Nephron progenitor cell (in vitro differentiated cells): ENCODE measurements at places on chromosomes 6 and 20.

GRCh38 chr20:10718661-10719060 lies 44.9 kb upstream of the JAG1 start:
- DNase-seq = peak; percentile 48
- peaks cover 4% of the 10 kb centered on the region for H3K27me3 ChIP-seq
- H3K27ac ChIP-seq = peak overlapping the region; percentile 86
- peaks cover 79% of the 10 kb centered on the region for H3K4me1 ChIP-seq
- peak overlapping the region; percentile 8 for H3K4me3 ChIP-seq
- no peaks in the 10 kb centered on the region for H3K36me3 ChIP-seq

DNA sequence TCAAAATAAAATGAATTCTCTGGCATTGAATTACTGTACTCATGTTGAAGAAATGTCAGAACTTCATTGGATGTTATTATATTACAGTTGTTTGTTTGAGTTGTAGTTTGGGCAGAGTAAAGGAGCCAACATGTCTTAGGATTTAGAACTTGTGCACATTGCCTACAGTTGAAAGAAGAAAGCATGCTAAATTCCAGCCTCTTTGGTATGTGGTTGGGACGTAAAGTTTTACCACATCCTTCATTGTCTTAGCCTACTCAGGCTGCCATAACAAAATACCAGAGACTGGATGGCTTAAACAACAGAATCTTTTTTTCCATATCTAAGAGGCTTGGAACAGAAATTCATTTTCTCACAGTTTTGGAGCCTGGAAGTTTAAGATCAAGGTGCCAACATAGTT lies 42.4 kb downstream of the HFE start:
- peaks cover 15% of the 10 kb centered on the region for H3K36me3 ChIP-seq
- no peaks in the 10 kb centered on the region for H3K27me3 ChIP-seq
- no peak for DNase-seq
- peaks cover 51% of the 10 kb centered on the region for H3K4me1 ChIP-seq
- no peak overlapping the region for H3K27ac ChIP-seq
- H3K4me3 ChIP-seq = no peak overlapping the region

DNA sequence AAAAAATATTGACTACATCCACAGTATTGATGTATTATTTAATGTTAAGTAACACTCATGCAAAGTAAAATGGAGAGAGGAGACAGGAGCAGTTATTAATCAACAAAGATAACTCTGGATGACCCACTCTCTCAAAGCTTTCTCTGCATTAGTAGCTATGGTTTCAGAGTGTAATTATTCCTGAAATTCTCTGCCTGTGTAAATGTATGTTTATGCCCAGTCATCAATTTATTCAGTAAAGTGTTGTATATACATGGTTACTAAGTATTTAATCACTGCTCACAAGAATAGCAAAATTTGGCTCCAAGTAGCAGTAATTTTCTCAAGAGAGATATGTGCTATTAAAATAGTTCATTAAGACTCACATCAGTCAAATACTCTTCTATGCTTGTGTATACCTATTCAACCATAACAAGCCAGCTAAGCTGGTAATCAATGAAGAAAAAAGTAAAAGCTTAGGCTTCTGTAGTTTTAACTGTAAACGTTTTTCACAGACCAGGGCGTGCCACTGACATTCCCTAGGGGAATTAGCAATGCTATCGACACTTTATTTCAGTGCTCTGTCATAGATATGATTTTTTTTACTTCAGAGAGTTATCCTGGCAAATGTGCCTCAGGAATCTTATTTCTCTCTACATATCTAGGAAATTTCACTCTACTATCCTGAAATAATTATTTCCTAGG lies 54.0 kb upstream of the RAB32 start:
- H3K4me3 ChIP-seq = no peak overlapping the region
- no peaks in the 10 kb centered on the region for H3K27me3 ChIP-seq
- DNase-seq = no peak
- no peaks in the 10 kb centered on the region for H3K36me3 ChIP-seq

GRCh38 chr20:50478162-50478990 lies 31.8 kb upstream of the PTPN1 start:
- H3K4me3 ChIP-seq = no peak overlapping the region
- peaks cover under 1% of the 10 kb centered on the region for H3K4me1 ChIP-seq
- DNase-seq = peak; percentile 56
- H3K36me3 ChIP-seq = no peaks in the 10 kb centered on the region
- H3K27me3 ChIP-seq = peaks cover 39% of the 10 kb centered on the region
- H3K27ac ChIP-seq = no peak overlapping the region

DNA sequence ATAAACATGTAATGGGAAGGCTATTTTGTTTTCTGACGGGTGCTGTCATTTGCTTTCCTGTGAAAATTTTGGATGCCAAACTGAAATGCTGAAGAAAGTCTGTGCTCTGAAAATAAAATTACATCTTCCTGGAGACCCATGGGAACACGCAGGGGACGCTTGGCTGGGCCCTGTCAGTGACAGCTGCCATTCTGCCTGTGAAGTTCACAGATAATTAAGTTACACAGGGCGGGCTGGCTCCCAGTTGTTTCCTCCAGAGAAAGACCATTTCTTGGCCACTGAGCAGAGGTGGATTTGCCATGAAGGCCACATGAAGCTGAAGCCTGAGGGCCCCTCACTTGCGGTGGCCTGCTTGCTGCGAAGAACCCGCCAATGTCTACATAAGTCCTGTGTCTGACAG lies 93.5 kb downstream of the TMEM170B start:
- peaks cover 15% of the 10 kb centered on the region for H3K27me3 ChIP-seq
- no peak for DNase-seq
- H3K36me3 ChIP-seq = no peaks in the 10 kb centered on the region
- H3K4me1 ChIP-seq = peaks cover 23% of the 10 kb centered on the region
- no peak overlapping the region for H3K4me3 ChIP-seq

DNA sequence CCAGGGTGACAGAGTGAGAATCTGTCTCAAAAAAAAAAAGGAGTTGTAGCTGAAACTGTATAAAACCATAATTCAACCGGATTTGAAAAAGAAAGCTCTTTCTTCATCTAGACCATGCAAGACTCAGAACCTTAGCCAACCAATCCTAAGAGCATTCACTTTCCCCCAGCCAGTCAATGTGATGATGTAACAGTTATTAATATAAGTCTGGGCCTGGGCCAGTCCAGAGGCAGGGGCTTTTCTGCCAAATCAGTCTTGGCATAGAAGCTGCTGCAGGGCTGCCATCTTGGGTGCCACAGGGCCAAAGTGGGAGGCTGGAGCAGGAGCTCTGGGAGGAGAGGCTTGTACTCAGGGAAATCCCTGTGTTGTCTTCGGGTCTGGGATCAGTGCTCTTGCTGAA lies 288.4 kb downstream of the CLIC5 start:
- no peaks in the 10 kb centered on the region for H3K36me3 ChIP-seq
- H3K27ac ChIP-seq = no peak overlapping the region
- H3K4me1 ChIP-seq = peaks cover 7% of the 10 kb centered on the region
- peaks cover 21% of the 10 kb centered on the region for H3K27me3 ChIP-seq

- H3K27me3 ChIP-seq = no peaks in the 10 kb centered on the region
- no peak overlapping the region for H3K27ac ChIP-seq
- peaks cover 4% of the 10 kb centered on the region for H3K4me1 ChIP-seq
- no peak overlapping the region for H3K4me3 ChIP-seq
- DNase-seq = no peak
Observed at GRCh38 chr6:7914311-7914710, 3.7 kb upstream of the TXNDC5 start.

DNA sequence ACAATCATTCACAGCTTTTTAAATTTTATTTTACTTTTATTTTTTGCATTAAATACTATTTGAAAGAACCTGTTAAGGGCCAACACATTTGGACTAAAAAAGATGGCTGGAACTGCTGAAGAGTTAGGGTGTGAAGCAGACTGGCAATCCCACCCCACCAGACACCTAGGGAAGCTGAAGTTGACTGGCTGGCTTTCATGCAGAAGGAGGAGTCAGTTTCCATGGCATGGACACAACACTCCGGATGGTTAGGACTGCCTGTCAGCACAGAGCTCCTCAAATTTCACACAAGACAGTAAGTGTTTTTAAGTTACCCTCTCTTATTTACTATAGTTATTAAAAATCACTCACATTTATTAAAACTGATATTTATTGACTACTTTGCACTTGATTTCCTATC lies at the start of gene ANKRD66:
Gene ANKRD66, plus strand, starts transcription at position 238 of the 400 bp plus-strand sequence. CDS start 5,016 bp downstream, outside the sequence.
- H3K4me3 ChIP-seq = no peak within 1 kb of the TSS
- peak within 1 kb of the TSS; percentile 1 for H3K27ac ChIP-seq
- H3K36me3 ChIP-seq = no peaks in the 10 kb centered on the region
- H3K4me1 ChIP-seq = no peaks in the 10 kb centered on the region
- H3K27me3 ChIP-seq = peaks cover 6% of the 10 kb centered on the region

- no peaks in the 10 kb centered on the region for H3K36me3 ChIP-seq
- H3K4me1 ChIP-seq = peaks cover 52% of the 10 kb centered on the region
- peaks cover 20% of the 10 kb centered on the region for H3K27me3 ChIP-seq
- no peak overlapping the region for H3K4me3 ChIP-seq
- H3K27ac ChIP-seq = no peak overlapping the region
Observed at GRCh38 chr6:37004044-37004980, 1.1 kb upstream of the FGD2 start.

- no peak overlapping the region for H3K27ac ChIP-seq
- H3K36me3 ChIP-seq = no peaks in the 10 kb centered on the region
- H3K4me3 ChIP-seq = no peak overlapping the region
- peaks cover 4% of the 10 kb centered on the region for H3K27me3 ChIP-seq
- peaks cover 10% of the 10 kb centered on the region for H3K4me1 ChIP-seq
Observed at GRCh38 chr6:26223228-26223627, 136.0 kb downstream of the HFE start.

- H3K36me3 ChIP-seq = peaks cover 13% of the 10 kb centered on the region
- H3K4me1 ChIP-seq = peaks cover 16% of the 10 kb centered on the region
- no peak overlapping the region for H3K4me3 ChIP-seq
Observed at GRCh38 chr6:143223895-143224294, 163.2 kb downstream of the AIG1 start.

- no peak overlapping the region for H3K4me3 ChIP-seq
- no peaks in the 10 kb centered on the region for H3K27me3 ChIP-seq
- no peaks in the 10 kb centered on the region for H3K36me3 ChIP-seq
- H3K4me1 ChIP-seq = peaks cover 35% of the 10 kb centered on the region
- DNase-seq = no peak
- peak overlapping the region; percentile 15 for H3K27ac ChIP-seq
Observed at GRCh38 chr20:51889466-51889865, 87.1 kb upstream of the SALL4 start.

DNA sequence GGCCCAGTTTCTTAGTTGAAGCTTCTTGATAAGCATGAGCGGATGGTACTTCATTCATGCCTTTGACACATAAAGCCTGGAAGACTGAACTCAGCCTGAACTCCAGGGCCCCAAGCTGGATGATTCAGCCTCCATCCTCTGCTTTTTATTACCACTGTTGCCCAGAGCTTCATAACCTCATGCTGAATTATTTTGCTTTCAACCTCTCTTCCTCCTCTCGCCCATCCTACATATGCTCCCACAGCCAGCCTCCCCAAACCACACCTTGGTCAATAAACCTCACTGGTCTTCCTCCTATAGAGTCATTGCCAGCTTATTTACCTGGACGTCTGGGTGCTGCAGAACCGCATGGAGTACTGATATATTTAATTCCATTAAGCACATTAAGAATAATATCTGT lies 59.4 kb downstream of the SLC35B3 start:
- no peak overlapping the region for H3K27ac ChIP-seq
- H3K4me3 ChIP-seq = no peak overlapping the region
- DNase-seq = no peak
- peaks cover 7% of the 10 kb centered on the region for H3K27me3 ChIP-seq
- no peaks in the 10 kb centered on the region for H3K36me3 ChIP-seq
- H3K4me1 ChIP-seq = no peaks in the 10 kb centered on the region
